ENCODE measurements at places on chromosomes 16 and 17. TPM values are rescaled to one million over a fixed set of nuclear protein-coding genes. Genes with fewer than 3 reads are reported as not detected.

Gene SUMO2
- total RNA-seq: 616 TPM

DNA sequence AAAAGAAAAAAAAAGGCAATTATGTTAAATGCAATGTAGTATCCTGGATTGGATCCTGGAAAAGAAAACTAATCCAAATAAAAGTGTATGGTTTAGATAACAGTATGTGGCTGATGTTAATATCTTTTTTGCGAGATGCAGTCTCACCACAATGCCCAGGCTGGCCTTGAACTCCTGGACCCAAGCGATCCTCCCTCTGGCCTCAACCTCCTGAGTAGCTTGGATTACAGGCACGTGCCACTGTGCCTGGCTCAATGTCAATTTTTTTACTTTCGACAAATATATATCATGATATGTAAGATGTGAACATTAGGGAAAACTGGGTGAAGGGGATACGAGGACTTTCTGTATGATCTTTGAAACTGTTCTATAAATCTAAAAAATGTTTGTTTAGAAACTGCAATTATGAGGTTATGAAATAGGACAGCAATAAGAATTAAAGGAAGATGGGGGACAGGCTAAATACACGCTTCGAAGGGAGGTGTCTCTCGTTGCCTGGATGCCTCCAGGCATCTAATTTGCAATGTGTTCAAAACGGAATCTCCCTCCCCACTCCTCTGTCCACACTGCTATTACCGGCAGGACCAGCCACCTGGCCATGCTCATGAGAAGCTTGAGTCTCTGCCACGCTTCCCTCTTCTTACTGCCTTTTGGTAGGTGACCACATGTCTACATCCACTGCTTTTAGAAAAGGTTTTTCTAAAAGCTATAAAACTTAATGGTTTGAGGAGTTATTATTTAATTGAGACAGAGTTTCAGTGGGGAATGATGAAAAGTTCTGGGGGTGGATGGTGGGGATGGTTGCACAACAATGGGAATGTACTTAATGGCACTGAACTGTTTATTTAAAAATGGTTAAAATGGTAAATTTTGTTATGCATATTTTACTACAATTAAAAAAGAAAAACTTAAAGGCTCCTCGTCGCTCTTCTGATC is 15.2 kb downstream of the UBE2O start:
- no peak for DNase-seq

- no peak for DNase-seq
Observed at GRCh38 chr16:4111748-4112696, 4.2 kb downstream of the ADCY9 start.

DNA sequence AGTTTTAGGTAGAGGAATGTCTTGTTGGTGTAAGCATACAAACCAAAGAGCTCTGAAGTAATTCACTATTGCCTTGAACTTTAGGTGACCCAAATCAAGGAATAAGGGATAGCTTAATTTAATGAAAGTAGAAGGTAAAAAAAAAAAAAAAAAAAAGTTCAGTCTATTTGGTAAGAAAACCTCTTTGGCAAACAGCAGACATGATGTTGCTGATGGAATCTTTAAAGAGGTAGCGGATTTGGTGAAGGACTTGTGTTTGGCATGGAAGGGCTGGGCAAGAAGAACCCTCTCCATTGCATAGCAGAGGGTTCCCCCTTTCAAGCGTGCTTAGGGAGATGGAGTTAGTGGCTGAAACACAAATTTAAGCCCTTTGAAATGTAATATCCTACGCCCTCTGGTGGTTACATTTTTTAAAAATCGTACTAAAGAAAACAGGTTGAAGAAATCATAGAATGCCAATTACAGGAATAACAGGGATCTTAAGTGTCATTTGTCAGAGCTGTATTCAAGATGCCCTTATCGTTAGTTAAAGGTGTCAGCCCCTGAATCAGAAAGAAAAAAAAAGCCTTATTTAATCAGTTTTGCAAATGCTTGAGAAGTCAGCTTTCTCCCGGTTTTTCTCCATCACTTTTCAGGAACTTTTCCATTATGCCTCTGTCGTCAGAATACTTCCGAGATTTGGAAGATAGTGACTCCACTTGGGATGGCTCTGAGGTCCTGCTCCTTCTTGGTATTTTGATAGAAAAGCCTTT is 383.1 kb downstream of the KCNJ2 start:
- peak; percentile 15 for DNase-seq

Gene MYH11
- total RNA-seq: 0.51 TPM

Data from Panc1 (cell line).